ENCODE measurements at places on chromosomes 3 and 15. TPM values are rescaled to one million over a fixed set of nuclear protein-coding genes. Genes with fewer than 3 reads are reported as not detected.

DNA sequence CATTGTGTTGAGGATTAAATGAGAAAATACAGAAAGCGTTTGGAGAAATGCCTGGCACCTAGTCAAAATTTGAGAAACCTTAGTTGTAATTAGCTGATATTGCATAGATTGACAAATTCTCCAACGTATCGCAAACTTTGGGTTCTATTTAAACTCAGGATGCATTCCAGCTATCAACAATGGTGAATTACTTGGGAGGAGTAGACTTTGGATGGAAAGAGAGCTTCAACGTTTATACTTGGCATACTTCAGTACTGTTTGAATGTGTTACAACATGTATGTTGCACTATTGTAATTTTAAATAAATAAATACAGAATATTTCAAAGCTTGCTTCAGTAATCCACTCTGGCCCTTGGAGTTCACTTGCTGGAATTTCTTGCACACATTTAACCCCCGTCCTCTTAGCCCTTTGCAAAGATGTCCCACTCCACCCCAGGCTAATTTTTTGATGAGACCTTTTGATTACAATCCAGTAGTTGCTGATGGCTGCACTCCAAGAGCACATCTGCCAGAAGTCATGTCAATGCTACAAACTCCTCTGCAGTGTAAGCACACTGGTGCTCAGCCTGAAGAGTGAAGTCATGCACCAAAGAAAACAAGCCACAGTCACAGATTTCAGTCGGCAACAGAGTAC lies 4.7 kb upstream of the DIS3L start:
- DNase-seq = no peak

DNA sequence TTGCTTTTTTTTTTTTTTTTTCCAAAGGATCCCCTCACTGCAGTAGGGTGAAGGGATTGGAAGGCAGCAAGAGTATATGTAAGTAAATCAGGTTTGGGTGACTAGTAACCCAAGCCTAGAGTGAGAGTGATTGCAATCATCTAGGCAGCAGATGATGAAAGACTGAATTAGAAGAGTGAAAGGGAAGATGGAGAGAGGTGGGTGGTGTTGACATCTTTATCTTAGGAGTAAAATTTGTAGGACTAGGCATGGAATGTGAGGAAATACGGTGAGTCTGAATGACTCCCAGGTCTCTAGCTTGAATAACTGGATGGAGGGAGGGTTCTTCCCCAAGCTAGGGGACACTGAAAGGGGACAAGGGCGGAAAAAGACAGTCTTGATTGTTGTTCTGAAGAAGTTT lies 63.4 kb downstream of the TPRG1 start:
- no peak for DNase-seq

DNA sequence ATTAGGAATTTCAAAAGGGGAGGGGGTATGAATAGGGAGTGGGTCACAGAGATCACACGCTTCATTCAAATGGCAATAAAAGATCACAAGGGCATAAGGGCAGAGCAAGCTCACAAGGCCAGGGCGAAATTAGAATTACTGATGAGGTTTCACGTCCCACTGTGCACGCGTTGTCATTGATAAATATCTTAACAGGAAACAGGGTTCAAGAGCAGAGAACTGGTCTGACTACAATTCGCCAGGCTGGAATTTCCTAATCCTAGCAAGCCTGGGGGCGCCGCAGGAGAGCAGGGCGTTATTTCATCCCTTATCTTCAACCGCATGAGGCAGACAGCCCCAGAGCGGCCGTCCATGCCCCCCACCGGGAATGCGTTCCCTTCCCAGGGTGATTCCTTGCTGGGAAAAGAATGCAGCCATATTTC lies 18.1 kb upstream of the SMCO1 start:
- DNase-seq = no peak

The PLA2G4D gene
- total RNA-seq = not detected

Measured in activated CD8-positive, alpha-beta memory T cell treated with anti-CD3 and anti-CD28 coated beads, Interleukin-2, amount 10 ng/mL, durations not matched to agents 7 days and 5 days (primary cell).